ENCODE measurements at places on chromosomes 13 and 19.

DNA sequence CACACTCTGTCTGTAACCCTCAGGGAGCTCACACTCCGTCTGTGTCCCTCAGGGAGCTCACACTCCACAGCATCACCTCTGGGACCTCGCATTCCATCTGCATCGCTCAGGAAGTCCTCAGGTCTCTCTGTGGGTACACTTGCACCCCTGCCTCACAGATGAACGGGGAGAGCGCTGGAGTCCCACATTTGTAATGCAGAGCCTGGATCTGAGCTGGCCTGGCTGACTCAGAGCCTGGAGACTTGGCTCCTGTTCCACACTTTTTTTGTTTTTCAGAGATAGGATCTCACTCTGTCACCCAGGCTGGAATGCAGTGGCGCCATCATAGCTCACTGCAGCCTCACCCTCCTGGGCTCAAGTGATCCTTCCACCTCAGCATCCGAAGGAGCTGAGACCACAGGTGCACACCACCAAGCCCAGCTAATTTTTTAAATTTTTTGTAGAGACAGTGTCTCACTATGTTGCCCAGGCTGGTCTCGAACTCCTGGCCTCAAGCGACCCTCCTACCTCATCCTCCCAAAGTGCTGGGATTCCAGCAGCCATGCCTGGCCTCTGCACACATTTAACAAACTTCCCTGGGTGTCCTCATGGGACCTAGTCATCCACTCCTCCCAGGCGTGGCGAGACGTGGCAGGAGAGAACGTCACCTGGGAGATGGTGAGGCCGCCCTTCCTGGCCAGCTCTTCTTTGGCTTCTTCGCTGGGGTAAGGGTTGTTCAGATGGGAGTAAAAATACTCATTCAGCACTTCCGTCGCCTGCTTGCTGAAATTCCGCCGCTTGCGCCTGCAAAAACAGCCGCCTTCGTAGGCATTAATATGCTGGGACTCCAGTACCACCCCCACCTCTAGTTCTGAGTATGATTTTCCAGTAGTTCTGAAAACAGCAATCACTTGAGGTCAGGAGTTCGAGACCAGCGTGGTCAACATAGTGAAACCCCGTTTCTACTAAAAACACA is 31.0 kb downstream of the CILP2 start:
- DNase-seq: no peak

DNA sequence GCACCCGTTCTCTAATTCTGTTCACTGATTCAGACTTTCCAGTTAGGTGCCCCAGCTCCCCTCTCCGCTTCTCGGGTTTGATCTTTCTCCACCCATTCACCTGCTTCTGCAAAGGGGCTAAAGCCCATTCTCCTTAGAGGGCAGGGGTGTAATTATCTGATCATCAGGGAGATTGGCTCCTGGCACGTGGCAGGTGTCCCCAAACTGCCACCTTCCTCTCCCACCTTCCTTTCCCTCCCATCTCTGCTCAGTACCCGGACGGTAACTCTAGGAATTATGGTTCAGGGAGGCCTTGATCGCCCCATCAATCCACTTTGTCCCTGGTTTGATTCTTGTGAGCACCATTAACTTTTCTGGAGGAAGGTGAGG is 212 bp downstream of the FFAR1 start:
- no peak for DNase-seq

GRCh38 chr13:104534847-104535246 is 1468.6 kb upstream of the SLC10A2 start:
- DNase-seq: no peak

DNA sequence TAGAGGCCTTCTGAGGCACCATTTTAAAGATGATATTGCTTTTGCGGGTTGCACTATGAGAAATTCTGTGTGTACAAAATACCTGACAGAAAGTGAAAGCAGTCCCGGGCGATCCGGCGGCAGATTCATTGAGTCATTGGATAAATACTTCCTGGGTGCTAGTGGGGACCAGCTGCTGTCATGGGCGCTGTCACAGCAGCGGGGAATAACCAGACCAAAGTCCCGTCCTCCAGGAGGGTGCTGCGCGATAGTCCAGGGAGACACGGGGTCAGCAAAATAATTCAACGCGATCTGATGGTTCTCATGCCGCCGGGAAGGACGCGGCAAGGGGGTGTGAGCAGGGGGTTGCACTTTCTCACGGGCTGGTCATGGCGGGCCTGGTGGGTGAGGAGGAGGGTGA is 13.5 kb downstream of the ZFR2 start:
- no peak for DNase-seq

DNA sequence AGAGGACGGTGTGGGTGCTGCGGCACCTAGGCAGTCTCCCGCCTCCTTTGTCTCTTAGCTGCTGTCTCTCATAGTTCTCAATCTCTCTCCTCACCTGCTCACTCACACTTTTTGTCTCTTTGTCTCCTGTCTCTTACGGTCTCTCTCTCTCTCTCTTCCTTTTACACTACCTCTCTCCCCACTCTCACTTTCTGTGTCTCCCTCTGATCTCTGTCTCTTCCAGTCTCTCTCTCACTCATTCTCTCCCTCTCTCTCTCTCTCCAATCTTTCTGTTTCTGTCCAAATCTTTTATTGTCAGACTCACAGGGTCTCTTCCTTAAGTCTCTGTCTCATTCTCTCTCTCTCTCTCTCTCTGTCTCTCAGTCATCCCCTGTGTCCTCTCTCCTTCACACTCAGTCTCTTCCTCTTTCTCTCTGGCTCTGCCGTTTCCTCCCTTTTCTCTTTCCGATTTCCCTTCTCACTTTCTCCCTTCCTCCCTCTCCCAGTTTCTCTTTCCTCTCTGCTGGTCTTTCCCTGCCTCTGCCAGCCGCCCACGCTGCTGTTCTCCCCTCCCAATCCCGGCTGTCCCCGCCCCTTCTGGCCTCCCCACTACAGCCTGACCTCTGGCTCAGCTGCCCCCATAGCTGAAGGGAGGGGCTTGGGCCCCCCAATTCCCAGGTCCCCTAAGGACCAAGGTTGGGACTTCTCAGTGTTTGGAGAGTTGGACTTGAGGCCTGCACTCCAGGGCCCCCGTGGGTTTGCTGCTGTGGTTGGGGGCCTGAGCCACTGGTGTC is at the start of gene PLEKHA4:
Gene PLEKHA4 (minus strand): TSS at position 504 of the 773 bp plus-strand sequence. CDS start 997 bp downstream, outside the sequence.
- no peak for DNase-seq

- DNase-seq: peak; percentile 53
Observed at GRCh38 chr19:1076951-1077350, 10.0 kb downstream of the ARHGAP45 start.

Measured in HT1080 (cell line).